ENCODE measurements at places on chromosomes 1 and 21.

DNA sequence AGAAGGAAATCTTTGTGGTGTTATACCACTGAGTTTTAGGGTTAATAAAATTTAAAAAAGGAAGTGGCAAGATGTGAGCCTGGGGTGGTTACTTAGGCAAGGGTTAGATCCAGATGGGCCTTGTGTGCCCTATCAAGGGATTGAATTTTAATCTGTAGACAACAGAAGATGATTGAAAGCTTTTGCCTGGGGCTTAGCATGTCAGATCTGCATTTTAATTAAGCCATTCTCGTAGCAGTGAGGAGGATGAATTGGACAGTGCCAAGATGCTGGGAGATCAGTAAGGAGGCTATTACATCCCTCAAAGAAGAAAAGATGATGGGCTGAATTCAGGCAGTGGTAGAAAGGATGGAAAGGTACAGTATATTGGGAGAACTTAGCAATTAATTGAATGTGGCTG lies 42.3 kb downstream of the HMGB4 start:
- DNase-seq = no peak

- DNase-seq = no peak
These were observed 31.2 kb downstream of the UBR4 start for GRCh38 chr1:19178734-19179398.

GRCh38 chr21:37374027-37374426 lies 7.5 kb downstream of the DYRK1A start:
- DNase-seq = no peak

DNA sequence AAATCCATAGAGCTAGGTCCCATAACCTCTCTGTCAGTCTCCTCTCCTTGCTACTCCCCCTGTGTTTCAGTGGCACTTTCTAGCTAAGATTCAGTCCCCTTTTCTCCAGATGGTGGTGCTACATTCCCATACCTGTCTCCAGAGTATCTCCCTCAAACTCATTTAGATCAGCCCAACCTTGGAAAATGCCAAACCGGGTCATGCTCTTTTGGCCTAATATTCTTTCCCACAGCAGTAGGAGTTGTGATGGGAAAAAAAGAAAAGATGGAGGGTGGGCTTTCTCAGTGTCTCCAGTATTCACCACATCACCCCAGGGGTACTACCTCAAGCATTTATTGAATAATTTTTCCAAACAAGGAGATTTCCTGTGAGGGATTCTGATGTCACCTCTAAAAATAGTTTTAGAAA lies 3.2 kb upstream of the RXFP4 start:
- peak; percentile 48 for DNase-seq

DNA sequence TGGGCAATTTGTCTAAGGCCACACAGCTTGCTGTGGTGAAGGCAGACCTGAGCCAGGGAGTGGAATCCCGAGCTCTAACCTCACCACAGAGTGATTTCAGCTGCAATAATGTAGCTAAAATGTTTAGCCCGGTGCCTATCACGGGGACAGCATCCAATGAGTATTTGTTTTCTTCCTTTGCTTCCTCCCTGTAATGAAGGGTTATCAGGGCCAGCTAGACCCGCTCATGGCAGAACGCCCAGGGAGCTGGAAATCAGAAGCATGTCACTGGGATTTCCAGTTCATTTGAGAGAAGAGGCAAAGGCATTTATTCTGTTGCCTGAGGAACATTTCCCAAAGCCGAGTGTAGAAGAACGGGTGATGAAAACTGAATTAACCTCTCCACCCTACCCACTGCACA lies 183.1 kb downstream of the ZSCAN20 start:
- no peak for DNase-seq

- no peak for DNase-seq
These were observed 1381.8 kb downstream of the MRPL39 start for GRCh38 chr21:24225431-24225830.

- DNase-seq = no peak
These were observed 2.4 kb downstream of the NHLH2 start for GRCh38 chr1:115838431-115839028.

DNA sequence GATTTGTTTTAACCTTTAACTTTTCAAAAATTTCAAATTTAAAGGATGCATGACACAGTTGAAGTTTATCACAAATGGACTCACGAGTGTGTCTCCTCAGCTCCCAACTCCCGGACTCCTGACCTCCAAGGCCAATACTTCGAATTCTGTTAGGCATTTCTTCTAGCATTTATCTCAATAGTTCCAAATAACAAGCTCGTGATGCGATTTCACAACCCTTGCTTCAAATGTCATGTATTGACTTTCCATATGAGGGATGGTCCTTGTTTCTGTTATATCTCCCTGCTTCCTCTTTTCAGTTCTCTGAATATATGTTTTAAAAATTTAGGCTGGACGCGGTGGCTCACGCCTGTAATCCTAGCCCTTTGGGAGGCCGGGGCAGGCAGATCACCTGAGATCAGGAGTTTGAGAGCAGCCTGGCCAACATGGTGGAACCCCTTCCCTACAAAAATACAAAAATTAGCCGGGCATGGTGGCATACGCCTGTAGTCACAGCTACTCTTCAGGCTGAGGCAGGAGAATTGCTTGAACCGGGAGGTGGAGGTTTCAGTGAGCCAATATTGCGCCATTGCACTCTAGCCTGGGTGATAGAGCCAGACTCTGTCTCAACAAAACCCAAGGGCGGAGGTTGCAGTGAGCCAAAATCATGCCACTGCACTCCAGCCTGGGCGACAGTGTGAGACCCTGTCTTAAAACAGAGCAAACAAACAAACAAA lies 52.0 kb upstream of the TINAGL1 start:
- no peak for DNase-seq

- no peak for DNase-seq
These were observed 198.7 kb downstream of the NPHP4 start for GRCh38 chr1:5793516-5793915.

GRCh38 chr21:33976082-33977016 lies 60.7 kb upstream of the ATP5PO start:
- peak; percentile 54 for DNase-seq
